ENCODE measurements at places on chromosomes 5 and 9. TPM values are rescaled to one million over a fixed set of nuclear protein-coding genes. Genes with fewer than 3 reads are reported as not detected.

The ANKRD31 gene
- 0.26 TPM for total RNA-seq

The TYRP1 gene
- total RNA-seq = 0.17 TPM

The MTRR gene
- total RNA-seq = 21.1 TPM

The ABO gene
- total RNA-seq = not detected

The PLEKHG4B gene
- not detected for total RNA-seq

The NACC2 gene
- 18.5 TPM for total RNA-seq

The CDC20B gene
- not detected for total RNA-seq

The SYNPO gene
- 6.6 TPM for total RNA-seq

The SCAI gene
- total RNA-seq = 9.7 TPM

The IL4 gene
- total RNA-seq = not detected

The PTPN3 gene
- 2.3 TPM for total RNA-seq

The ZNF474 gene
- total RNA-seq = under 0.01 TPM

The DRD1 gene
- total RNA-seq = 2.6 TPM

The LRRC70 gene
- 1.3 TPM for total RNA-seq

The TMEM8B gene
- 3.0 TPM for total RNA-seq

The AGGF1 gene
- 25.2 TPM for total RNA-seq

The SHC3 gene
- 7.7 TPM for total RNA-seq

The GABRA1 gene
- total RNA-seq = not detected

The HSPB3 gene
- 21.1 TPM for total RNA-seq

The ACTBL2 gene
- total RNA-seq = under 0.01 TPM

The NFIB gene
- total RNA-seq = 36.3 TPM

The SMIM33 gene
- not detected for total RNA-seq

The PIP5K1B gene
- total RNA-seq = under 0.01 TPM

The ANKRD33B gene
- total RNA-seq = 7.8 TPM

The NOXA1 gene
- total RNA-seq = 0.77 TPM

The WDR31 gene
- 4.0 TPM for total RNA-seq
